B cell (primary cell): ENCODE measurements at places on chromosomes 3 and 15.

DNA sequence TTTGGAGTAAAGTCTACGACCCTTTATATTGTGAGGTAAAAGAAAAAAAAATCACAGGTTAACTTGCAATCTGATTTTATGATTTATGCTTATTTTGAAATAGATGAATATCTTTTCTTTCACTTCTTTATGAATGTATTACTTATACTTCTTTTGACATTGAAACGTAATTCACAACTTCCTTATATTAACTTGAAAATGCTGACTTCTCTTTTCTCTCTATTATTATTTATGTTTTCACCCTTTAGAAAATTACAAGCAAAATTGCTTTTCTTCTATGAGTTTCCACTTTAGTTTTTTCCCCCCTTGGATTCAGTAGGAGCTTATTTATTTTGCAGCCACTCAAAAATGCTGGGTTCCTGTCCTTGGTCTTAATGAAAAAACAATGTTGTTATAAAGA, 25.4 kb downstream of the ACP3 start:
- DNase-seq, result no peak

DNA sequence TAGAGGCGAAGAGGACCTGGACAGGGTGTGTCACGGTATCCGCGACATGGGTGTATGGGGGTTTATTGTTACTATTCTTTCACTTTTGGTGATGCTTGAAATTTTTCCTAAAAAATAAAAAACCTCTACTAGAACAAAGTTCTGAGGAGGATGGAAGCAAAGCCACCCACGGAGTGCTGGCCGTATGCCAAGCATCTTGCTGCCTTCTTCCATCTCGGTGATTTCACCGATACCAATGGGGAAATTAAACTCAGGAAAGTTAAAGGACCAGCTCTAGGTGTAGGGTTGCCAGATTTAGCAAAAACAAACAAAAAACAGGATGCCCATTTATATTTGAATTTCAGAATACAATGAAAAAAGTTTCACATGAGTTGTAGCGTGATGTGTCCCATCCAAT, 33.9 kb downstream of the SMAD6 start:
- no peak for DNase-seq

GRCh38 chr3:55246033-55246432, 241.1 kb downstream of the WNT5A start:
- no peak for DNase-seq

- no peak for DNase-seq
Measured at GRCh38 chr3:17995769-17996168, 253.3 kb upstream of the TBC1D5 start.

DNA sequence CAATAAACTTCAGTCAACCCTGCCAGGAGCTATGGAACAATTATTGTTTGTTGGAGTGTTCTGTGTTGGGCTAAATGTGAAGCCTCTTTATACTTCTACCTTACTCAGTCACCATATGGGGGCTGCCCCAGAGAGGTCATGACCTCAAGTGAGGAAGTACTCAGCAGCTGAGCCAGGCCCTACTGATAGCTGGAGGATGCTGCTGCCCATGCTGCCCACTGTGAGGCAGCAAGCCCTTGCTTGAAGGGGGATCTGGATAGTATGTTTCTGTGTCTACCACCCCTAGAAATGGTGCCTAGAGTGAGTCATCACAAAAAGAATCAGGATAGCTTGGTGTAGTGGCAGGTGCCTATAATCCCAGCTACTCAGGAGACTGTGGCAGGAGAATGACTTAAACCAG, 4.5 kb upstream of the RPL24 start:
- DNase-seq, result no peak
